ENCODE measurements at places on chromosomes 13 and 19. TPM values are rescaled to one million over a fixed set of nuclear protein-coding genes. Genes with fewer than 3 reads are reported as not detected.

DNA sequence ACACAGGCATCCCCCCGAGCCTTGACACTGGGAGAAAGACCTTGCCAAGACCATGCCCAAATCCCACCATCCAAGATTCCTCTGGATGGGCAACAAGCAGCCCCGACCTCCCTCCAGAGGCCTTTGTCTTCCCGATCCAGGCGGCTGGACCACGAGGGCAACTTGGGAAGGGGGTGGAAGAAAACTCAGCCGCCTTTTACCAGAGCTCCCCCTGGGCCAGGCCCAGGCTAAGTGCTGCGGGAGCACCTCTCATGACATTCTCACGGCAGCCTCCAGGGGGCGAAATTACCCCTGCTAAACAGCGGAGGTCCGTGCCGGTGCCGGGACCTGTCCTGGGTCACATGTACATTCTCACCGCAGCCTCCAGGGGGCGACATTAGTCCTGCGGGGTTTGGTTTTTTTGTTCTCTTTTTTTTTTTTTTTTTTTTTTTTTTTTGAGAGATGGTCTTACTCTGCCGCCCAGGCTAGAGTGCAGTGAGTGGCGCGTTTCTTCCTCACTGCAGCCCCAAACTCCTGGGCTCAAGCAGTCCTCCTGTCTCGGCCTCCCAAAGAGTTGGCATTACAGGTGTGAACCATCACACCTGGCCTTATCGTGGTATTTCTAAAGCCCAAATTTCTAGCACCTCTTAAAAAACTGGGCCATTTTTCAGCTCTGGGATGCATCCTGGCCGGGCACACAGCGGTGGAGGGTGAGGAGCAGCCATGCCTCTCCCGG lies 2.1 kb upstream of the RSPH6A start:
- peak; percentile 97 for DNase-seq

- DNase-seq = no peak
Observed at GRCh38 chr13:36431204-36432105, 840 bp upstream of the CCNA1 start.

DNA sequence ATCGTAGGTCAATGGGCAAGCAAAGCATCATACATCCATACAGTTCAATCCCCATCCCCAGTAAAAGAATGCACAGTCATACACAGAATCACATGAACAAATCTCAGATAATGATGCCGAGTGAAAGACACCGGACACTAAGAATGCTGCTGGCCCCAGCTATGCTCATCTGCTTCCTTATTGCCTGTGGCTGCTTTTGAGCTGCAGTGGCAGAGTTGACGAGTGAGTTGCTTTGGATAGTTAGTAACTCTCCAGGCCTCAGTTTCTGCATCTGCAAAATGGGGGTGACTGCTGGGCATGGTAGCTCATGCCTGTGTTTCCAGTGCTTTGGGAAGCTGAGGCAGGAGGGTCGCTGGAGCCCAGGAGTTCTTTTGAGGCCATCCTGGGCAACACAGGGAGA lies 12.9 kb upstream of the NFIC start:
- DNase-seq = no peak

- no peak for DNase-seq
Observed at GRCh38 chr19:57688011-57688763, 6.4 kb downstream of the ZNF551 start.

DNA sequence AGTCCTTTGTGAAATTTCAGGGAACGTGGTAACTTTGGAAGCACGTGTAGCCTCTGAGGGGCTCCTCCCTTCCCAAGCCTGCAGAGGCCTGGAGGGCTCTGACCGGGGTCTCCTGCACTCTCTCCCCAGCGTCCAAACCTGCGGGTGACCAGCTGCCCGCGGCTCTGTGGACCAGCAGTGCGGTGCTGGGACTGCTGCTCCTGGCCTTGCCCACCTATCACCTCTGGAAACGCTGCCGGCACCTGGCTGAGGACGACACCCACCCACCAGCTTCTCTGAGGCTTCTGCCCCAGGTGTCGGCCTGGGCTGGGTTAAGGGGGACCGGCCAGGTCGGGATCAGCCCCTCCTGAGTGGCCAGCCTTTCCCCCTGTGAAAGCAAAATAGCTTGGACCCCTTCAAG lies 2.7 kb upstream of the TPGS1 start:
- no peak for DNase-seq

FGF22 gene
- total RNA-seq = not detected

PTH2 gene
- total RNA-seq = not detected

POLR1D gene
- total RNA-seq = 123 TPM

C19orf73 gene
- 3.5 TPM for total RNA-seq

B3GNT8 gene
- total RNA-seq = 26.5 TPM

RUBCNL gene
- total RNA-seq = 25.6 TPM

SLITRK6 gene
- total RNA-seq = 8.2 TPM

PSG7 gene
- not detected for total RNA-seq

ZNF493 gene
- total RNA-seq = 13.5 TPM

EDDM13 gene
- total RNA-seq = not detected
